NCI-H526 treated with DMSO at 0.1 percent for 48 hours (cell line): ENCODE measurements at places on chromosomes 11 and 22.

GRCh38 chr11:10381736-10382135 is 73.3 kb upstream of the AMPD3 start:
- no peak for DNase-seq

- peak; percentile 73 for DNase-seq
These were observed 15.6 kb upstream of the INCENP start for GRCh38 chr11:62108017-62108750.

GRCh38 chr11:62508336-62509058 is 38.1 kb downstream of the AHNAK start:
- peak; percentile 91 for DNase-seq

DNA sequence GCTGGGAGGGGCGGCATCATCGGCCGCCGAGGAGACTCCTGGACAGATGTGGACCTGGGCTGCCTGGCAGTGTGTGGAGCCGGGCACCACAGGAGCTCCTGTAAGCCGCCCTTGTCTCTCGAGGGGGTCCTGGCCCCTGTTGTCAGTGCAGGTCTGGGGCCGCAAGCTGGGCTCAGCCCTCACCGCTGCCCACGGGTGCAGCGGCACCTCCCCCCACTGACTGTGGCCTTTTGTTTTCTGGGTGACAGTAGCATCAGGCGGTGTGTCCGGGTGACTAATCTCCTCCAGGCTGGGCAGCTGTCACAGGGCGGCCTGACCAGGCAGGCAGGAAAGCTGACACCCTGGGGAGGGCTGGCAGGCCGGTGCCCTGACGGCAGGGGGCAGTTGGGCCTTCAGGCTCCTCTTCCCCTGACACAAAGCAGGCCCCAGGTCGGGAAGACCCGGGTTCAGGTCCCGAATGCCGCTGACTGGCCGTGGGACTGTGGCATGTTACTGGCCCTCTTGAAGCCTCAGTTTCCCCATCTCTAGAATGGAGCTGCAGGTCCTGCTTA is 16.3 kb downstream of the DGKZ start:
- DNase-seq: no peak

- DNase-seq: no peak
These were observed 392.3 kb downstream of the MN1 start for GRCh38 chr22:27409299-27409698.

- DNase-seq: peak; percentile 57
These were observed 489 bp downstream of the NUP98 start for GRCh38 chr11:3796801-3797328.

DNA sequence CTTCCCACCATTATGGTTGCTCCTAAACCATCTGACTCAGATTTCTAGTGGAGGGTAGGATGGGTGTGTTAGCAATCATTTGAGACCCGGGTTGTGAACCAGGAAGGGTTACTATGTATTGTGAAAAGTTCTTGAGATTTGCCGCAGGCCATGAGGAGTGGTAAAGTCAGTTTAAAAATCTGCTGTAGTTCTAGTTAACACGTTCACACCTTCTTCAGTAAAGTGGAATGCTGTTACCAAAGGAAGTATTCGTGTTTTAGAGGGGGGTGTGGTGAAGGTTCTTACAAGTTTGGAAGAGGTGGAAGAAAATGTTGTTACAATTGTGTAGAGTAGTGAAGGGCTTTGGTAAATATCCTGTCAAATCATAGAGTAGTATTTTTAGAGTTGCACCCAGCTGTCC is 2.6 kb downstream of the MTMR3 start:
- DNase-seq: no peak

GRCh38 chr11:13923182-13923581 is 39.3 kb upstream of the SPON1 start:
- DNase-seq: no peak

DNA sequence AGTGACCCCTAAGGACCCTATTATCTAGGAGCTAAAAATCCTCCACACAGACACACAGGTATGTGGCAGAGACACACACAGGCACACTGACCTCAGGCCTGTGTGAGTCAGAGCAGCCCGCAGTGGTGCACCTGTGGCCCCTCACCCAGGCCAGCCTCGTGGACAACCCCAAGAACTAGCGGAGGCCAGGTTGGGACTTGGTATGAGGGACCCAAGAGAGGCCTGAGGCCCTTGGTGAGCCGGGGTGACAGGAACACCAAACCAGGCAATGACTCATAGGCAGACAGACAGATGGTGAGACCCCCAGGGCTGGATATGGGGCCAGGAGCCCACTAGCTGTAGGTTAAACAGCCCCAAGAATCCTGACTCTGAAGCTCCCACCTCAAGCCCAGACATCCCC is 6.0 kb downstream of the CASTOR1 start:
- no peak for DNase-seq

DNA sequence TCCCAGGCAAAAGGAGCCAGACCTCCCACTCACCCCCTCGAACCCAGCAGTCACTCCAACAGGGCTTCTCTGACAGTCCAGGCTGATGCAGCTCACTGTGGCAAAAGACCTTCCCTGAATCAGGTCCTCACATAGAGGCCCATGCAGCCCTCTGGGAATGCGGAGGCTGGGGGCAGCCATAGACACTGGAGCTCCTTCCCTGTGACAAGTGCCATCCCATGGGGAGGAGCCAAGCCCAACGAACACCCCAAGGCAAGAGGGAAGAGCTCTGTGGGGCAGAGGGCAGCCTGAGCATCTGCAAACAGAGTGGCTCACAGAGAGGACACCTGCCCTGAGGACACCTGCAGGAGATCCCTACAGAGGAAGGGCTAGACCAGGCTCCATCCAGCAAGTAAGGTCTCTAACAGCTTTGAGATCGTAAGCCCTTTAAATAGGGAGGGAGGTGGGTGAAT is at the start of gene LINC01488:
Gene LINC01488, plus strand, starts transcription at position 271 of the 452 bp plus-strand sequence.
- no peak for DNase-seq

GRCh38 chr11:43419460-43419859 is 60.7 kb downstream of the TTC17 start:
- no peak for DNase-seq

DNA sequence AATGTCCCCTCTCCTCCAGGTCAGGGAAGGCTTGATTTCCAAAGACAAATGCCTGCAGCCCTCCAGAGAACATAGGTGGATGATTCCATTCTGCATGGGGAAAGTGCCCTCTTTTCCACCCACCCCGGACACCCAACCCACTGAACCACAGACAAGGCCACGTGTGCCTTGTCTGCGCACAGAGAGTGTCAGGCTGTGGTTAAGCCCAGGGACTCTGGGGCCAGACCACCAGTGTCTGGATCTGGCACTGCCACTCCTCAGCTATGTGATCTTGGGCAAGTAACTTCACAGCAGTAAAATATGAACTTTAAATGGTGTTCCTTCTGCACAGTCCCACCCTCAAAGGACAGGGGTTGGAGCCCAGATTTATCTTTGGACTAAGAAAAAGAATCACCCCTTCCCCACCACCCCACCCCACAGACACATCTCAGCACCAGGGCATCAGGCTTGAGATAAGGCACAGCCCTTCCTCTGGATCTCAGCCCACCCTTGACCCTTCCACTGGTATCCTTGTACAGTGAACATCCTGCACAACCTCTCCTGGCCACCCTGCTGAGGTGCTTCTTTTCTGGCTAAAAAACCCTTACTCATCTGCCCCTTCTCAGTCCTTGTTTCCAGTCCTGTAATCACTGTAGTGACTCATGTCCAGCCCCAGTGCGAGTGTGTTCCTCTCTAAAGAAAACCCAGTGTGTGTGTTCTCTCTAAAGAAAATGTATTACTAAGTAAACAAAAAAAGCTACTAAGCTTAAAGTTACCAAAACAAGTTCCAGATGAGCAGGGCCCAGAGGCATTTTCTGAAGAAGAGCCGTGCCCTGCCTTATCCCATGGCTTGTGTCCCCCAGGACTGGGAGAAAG is 1.9 kb upstream of the PTGDR2 start:
- DNase-seq: no peak

- no peak for DNase-seq
These were observed 19.6 kb downstream of the GDPD5 start for GRCh38 chr11:75505916-75506692.

- no peak for DNase-seq
These were observed 46.6 kb downstream of the SCN3B start for GRCh38 chr11:123607781-123608180.

GRCh38 chr11:111285189-111286091 is 12.9 kb upstream of the POU2AF3 start:
- no peak for DNase-seq

- DNase-seq: no peak
These were observed 51.8 kb downstream of the THAP12 start for GRCh38 chr11:76329084-76329648.

- DNase-seq: no peak
These were observed 624.8 kb upstream of the KIRREL3 start for GRCh38 chr11:127625402-127625801.

DNA sequence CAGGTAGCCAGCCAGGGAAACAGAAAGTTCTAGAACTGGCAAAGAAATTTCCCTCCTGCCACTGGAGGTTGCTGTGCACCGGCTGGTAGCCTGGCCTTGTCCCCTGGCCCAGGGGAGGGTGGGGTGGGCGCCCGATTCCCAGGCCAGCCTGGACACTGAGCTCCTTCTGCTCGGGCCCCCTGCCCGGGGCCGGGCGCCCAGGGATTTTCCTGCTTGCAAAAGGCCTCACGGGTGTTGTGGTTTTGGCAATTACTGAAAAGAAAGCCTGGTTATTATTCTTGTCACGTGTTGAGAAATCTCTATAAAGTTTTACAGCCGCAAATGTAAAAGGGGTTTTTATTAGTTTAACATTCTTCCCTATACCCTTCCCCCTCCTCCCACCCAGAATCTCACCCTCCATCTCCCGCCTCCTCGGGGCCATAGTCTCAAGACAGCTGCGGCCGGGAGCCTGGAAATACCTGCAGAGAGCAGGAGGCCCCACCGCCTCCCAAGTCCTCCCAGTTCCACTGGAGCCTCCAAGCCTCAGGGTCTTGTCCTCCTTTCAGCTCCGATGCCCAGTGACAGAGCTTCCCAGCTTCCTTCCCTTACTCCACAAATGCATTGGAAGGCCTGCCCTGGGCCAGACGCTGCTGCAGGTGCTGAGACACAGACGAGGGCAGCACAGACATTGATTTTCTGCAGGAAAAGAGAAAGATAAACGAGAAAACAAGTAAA is 1515.6 kb downstream of the TBC1D22A start:
- DNase-seq: no peak

- no peak for DNase-seq
These were observed 1.2 kb upstream of the RASGRP2 start for GRCh38 chr11:64745189-64745520.

GRCh38 chr22:29762263-29762662 is 4.5 kb downstream of the ZMAT5 start:
- no peak for DNase-seq

- DNase-seq: no peak
These were observed 197.0 kb downstream of the GUCY1A2 start for GRCh38 chr11:106821291-106821690.

DNA sequence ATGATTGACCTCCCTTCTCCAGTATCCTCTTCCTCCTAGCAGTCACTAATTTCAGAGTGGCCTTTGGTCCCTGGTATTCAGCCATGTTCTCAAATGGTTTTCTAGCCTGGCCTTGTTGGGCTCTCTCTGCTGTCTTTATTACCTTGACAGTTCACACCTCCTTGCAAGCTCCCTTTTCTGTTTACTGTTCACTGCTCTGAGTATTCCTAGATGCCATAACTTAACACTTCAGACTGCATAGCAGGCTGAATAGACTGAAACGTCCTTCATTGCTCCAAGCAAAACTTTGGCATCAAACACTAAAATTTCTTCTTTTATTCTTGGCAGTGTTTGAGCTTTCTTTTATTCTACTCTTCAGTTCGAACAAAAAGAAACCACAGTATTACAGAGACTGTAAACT is 49.7 kb upstream of the SLC25A18 start:
- no peak for DNase-seq

- no peak for DNase-seq
These were observed 81.4 kb downstream of the SNX19 start for GRCh38 chr11:130834886-130835285.

GRCh38 chr11:114269498-114269897 is 26.7 kb upstream of the NNMT start:
- no peak for DNase-seq

DNA sequence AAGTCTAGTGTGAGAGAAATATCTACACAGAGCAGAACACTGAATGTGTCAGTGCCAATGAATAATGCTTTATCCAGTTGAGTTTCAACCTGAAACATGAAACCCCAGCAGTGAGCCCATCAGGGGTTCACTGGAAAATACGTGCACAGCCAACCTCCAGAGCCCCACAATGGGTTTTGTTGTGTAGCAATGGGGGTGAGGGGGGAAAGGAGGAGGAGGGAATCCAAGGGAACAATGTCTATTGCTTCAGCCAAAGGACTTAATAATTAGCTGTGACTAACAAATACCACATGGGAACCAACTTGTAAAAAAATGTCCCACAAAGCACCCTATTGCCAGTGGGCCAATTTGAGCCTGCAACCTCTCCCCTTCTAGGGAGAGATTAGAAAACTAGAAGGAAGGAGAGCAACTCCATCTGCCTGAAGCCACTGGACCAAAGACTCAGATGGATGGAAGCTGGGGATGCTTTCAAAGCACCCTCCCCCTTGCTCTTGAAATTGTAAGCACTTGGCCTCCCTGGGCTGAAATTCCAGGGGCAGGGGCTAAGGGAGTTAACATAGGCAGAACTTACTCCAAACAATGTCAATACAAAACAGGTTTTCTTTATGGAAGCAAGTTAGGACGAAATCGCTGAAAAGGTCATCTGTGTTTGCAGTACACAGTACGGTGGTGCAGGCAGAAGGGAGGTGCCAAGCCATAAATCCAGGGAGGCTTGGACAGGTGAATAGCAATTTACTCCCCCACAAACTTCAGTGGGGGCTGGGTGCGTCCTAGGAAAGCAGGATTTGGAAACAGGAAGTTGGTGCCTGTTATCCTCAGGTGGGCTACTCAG is 99.8 kb downstream of the ARL14EP start:
- no peak for DNase-seq

DNA sequence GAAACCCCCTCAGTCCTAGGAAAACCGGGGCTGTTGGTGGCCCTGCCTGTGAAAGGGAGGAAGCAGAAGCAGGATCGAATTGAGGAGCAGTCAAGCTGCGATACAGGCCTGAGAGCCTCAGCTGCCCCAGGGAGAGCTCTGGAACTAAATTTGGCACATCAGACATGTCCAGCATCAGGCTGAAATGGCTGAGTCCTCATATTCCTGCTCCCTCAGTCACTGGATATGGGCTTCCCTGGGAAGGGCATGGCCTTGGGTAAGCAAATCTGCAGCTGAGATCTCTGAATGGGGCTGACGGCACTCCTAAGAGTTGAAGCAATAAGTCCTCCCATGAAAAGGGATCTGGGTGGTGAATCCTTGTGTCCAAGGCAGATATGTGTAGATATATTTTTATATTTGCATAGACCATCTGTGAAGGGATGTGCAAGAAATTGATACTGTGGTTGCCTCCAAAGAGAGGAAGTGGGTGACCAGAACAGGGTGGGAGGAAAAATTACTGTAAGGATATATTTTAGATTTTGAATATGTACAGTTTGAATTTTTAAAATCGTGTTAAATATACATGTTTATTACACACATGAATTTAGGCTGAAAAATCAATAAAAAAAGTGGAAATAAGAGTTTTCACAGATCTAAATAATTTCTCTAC is 45.5 kb downstream of the APIP start:
- no peak for DNase-seq

GRCh38 chr22:36953239-36954080 is 40.0 kb downstream of the CSF2RB start:
- no peak for DNase-seq
